ENCODE measurements at places on chromosomes 13 and 19. TPM values are rescaled to one million over a fixed set of nuclear protein-coding genes. Genes with fewer than 3 reads are reported as not detected.

DNA sequence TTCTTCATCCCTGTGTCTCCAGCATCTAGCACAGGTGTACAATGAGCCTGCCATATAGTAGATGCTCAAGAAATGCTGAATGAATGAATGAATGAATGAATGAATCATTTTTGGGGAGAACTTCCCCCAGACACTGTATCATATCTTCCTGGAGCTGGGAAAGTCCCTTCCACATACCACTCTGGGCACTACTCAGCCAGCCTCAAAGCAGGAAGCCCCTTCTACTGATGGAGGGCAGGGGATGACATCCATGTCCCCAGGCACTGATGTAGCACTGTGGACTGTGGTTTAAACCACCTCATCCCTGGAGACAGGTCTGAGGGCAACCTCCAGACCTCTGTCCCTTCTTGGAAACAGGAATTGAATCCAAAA, 4.8 kb downstream of the GNA15 start:
- DNase-seq = no peak

- DNase-seq = no peak
Observed at GRCh38 chr13:33875618-33876401, 57.9 kb downstream of the RFC3 start.

DNA sequence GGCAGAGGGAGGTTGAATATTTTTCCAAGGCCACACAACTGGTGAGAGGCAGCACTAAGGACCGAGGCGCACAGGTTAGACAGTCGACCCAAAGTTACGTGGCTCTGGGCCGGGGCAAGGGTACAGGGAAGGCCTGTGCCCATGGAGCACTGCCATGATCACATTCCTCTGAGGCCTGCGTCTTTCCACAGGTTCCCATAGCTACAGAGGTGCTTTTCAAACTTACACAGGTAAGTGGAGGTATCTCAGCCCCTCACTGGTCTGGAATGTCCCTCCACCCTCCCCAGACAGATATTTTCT, 814 bp downstream of the ZNF211 start:
- DNase-seq = no peak

DNA sequence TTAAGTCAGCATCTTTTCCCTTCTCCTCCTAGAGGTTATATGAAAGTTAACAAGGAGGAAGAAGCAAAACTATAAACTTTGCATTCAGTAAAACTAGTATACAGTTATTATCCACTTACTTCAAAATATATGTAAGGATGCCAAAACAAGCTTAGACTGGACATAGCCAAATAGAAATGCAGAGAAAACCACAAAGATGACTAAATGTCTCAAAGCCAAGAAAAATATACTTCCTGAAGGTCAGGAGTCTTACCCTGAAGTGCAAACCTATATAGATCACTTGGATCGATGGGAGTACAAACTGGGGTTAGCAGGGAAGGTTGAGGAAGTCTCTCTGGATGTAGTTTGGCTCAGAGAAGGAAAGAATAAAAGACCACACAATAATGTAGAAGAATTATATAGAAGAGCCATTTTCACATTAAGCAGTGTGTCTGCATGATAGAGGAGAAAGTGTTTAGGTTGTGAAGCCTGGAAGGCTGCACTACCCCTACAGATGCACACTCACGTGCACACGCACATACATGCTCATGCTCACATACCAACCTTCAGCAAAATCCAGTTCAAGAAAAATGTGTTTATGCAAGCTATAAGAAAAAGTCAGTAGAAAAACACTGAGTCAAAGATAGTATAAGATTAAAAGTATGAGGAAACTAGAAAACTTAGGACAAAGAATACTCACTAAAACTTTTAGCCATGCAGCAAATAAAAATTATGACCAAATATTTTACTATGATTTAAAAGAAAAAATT, 112.1 kb upstream of the RXFP2 start:
- DNase-seq = no peak

DNA sequence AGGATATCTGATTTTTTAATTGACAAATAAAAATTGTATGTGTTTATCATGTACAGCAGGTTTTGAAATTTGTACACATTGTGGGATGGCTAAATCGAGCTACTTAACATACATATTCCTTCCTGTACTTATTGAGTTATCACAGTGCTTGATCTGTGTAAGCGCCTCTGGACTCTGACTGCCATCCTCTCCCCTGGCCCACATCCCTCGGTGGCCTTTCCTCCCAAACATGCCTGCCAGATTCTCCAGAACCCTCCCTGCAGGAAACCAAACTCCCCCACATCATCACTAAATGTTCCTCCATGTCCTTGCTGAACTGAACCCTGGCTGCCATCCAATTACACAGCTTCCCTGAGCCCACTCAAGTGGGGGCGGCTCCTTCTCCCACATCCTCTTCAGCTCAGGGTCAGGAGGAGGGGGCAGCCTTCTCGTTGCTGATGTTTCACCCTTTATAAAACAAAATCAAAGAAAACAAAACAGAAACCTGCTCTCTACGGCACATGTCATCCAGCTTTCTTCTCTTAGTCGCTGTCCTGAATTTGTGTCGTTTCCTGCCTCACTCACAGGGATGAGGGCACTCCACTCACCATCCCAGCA, 97.1 kb upstream of the SPATA13 start:
- peak; percentile 35 for DNase-seq

DNA sequence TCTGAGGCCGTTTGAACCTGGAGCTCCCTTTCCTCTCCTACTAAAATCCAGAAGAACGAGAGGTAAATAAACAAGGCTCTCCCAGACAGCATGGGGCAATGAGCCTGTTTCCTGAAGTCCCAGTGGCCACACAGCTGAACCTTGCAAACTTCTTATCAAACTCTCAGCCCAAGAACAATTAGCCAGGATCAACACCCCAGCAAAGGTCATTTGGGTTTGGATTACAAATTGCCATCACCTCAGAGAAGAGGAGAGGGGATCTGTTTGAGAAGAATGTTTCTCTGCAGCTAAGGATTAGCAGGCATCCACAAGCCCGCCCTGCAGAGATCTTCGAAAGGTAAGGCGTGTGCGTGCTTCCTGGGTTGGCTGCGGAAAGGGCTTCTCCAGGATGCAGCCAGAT, 201.9 kb upstream of the SOX1 start:
- DNase-seq = no peak

DNA sequence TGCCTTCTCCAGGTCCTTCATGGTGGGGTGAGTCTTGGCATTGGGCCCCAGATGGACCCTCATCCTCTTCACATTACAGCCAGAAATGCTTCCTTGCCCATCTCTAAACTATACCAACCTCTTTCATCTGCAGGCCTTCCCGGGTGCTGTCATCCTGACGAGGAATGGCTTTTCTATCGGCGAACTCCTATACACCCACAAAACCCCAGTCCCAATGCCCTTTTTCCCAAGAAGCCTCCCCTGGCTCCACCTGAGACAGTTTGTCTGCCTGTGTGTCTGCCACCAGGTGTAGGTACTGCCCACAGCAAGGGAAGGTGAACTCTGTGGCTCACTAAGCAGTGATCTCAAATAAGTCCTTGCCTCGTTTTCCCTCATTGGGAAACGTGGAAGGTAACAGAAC, 55.3 kb downstream of the PTPRS start:
- DNase-seq = no peak

DNA sequence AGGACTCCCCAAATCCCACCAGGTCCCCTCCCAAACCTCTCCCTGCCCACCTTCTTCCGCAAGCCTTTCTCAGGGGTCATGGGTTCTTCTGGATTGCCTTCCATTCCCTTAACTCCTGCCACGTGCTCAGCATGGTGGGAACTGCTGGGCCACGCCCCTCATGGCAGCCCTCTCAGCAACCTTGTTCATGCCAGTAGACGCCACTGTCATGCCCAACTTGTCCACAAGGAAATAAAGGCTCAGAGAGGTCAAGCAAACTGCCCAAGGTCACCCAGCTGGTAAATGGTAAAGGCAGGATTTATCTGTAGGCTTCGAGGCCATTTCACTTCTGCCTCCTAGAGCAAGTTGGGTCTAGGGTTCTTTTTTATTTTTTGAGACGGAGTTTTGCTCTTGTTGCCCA, 10.9 kb downstream of the PRAM1 start:
- no peak for DNase-seq

- no peak for DNase-seq
Observed at GRCh38 chr19:46875234-46875633, 14.4 kb downstream of the ARHGAP35 start.

GRCh38 chr13:94217370-94217769, 262.1 kb downstream of the DCT start:
- DNase-seq = no peak

DNA sequence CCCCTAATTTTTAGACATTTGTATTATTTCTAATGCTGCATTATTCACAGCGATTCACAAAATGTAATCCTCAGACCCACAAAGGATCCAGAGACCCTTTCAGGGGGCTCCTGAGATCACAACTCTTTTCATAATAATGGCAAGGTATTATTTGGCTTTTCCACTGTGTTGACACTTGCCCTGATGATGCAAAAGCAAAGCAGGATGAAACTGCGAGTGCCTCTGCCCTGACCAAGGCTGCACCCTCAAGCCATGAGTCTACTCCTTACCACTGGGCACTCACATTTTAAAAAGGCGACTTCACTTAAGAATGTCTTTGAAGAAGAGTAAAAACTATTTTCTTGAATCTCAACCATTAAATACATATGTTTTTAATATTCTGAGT, 11.4 kb downstream of the ELF1 start:
- DNase-seq = no peak

- no peak for DNase-seq
Observed at GRCh38 chr19:13165162-13165997, 15.2 kb downstream of the IER2 start.

GRCh38 chr19:55451965-55452748, 9.1 kb upstream of the SHISA7 start:
- DNase-seq = no peak

DNA sequence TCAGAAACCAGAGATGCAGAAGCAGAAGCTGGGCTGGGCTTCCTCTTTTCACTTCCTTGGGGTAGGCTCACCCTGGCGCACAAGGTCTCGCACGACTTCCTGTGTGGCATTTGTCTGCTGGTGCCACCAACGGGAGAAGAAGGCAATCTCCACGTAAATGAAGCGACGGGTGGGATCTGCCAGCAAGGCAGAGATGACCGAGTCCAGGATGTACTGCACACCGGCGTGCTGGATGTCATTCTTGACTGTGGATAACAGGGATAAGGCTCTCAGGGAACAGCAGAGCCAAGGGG, 1.3 kb downstream of the MAN2B1 start:
- DNase-seq = peak; percentile 82

GRCh38 chr19:15810335-15810734, 5.1 kb downstream of the OR10H1 start:
- DNase-seq = no peak

GRCh38 chr19:18900700-18901481, 4.9 kb upstream of the CERS1 start:
- DNase-seq = no peak

CATSPERD gene
- total RNA-seq = not detected

RNF113B gene
- total RNA-seq = not detected

EXOC3L2 gene
- total RNA-seq = not detected

PROZ gene
- not detected for total RNA-seq

SIAH3 gene
- not detected for total RNA-seq

CACNA1A gene
- total RNA-seq = 0.60 TPM

RASGRP4 gene
- 0.42 TPM for total RNA-seq

Measured in activated CD8-positive, alpha-beta T cell treated with anti-CD3 and anti-CD28 coated beads, Interleukin-2, amount 10 ng/mL, durations not matched to agents 7 days and 5 days (primary cell).